ENCODE measurements at places on chromosomes 3 and 15.
A peak's percentile ranks its signal among the peaks of the same experiment; 100 is the strongest.

DNA sequence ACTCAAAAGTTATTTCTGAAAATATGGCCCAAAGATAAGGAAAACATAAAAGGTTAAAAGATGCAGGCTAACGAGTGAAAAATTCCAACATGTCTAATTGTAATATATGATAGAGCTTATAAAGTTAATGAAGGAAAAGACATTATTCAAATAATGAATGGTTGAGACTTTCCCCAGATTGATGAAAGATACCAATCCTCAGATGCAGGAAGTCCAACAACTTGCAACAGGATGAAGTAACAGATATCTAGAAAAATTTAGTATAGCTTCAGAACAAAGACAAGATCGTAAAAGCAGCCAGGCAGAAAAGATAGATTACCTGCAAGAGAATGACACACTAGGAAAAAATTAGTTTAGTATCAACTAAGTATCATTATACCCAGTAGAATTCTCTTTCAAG lies 546.4 kb upstream of the PPP2R3A start:
- no peak for DNase-seq

- DNase-seq = no peak
Observed at GRCh38 chr3:157063469-157063868, 96.5 kb downstream of the CCNL1 start.

- peak; percentile 28 for DNase-seq
Observed at GRCh38 chr3:64392001-64392400, 166.7 kb upstream of the PRICKLE2 start.

- DNase-seq = peak; percentile 35
Observed at GRCh38 chr3:40302784-40303183, 6.7 kb upstream of the EIF1B start.

GRCh38 chr3:11522953-11523571 lies 120.7 kb downstream of the VGLL4 start:
- DNase-seq = no peak

DNA sequence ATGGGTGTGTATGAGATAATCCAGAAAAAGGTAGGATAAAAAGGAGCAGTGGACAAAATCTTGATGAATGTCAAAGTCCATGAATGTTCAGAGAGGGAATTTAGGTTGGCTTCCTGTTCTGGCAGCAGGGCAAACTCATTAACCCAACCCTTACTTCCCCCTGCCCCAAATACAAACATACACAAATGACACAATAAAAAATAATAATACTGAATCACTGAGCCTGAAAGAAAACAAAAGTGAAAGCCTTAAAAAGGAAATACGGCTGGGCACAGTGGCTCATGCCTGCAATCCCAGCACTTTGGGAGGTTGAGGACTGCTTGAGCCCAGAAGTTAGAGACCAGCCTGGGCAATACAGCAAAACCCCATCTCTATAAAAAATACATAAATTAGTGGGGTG lies 62.9 kb downstream of the GPR176 start:
- DNase-seq = no peak

DNA sequence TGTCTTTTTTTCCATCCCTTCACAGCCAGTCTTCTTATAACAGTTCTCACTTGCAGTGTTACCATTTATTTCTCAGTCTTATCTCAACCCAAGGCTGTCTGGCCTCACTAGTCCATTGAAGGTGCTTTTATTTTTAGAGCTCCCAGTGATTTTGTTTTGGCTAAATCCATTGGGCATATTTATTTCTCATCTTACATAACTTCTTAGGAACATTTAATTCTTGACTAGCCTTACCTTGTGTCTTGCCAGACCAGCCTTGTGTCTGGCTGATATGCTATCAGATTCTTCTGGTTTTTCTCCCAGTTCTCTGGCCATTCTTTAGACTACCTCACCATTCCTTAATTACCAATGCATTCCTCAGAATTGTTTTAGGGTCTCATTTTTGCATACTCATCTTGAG lies 42.3 kb upstream of the TUSC7 start:
- DNase-seq = no peak

DNA sequence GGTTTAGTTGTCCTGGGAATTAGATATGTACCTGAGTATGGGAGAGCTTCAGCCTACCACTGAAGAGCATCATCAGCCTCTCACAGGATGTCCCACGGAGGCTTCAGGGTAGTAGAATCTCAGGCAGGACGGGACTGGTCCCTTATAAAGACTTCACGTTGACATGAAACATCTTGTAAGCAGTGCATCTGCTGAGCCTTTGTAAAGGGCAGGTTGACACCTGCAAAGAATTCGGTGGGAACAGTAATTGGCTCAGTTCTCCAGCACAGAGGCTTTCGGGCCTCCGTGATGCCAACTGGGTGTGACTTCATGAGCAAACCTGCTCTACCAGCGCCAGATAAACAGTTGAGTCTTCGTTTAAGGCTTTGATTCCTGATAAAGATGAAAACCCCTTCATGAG lies 26.9 kb upstream of the AVEN start:
- no peak for DNase-seq

DNA sequence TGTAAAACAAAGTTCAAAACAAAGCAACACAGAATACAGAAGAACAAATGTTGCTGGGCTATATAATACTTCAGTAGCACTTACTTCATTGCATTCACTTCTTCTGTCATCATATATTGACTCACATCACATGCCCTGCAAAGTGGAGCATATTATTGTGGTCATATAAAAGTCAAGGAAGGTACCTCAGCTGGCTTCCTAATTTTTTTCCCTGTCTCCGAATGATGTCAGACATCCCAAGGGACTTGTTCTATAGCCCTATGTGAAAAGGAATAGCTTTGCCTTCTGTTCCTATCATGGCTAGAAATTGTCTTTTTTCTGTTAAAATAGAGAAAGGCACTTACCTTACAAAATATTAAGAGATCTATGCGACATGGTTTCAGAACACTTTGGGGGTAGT lies 109.4 kb downstream of the LRTM1 start:
- DNase-seq = no peak

GRCh38 chr3:13023235-13023970 lies 49.8 kb downstream of the IQSEC1 start:
- peak; percentile 43 for DNase-seq

- peak; percentile 34 for DNase-seq
Observed at GRCh38 chr15:42549032-42549491, 424 bp downstream of the HAUS2 start.

- DNase-seq = no peak
Observed at GRCh38 chr15:57363661-57364060, 12.6 kb upstream of the CGNL1 start.

DNA sequence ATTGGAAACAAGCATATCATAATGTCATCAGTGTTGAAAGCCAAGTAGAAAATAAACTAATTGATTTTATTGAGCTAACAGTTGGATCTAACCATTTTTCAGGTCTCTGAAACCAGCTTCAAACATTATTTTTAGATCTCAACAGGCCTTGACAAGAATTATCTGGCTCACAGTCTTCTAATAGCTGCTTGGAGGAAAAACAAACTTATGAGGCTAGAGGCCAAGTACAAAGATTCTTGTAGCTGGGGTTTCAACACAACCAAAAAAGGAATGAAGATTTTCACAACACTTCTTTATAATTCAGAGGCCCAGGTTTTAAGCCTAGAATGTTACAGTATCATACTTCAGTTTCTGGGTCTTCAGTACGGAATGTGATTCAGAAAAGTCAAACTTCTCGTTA lies 3.7 kb downstream of the SETMAR start:
- peak; percentile 66 for DNase-seq

DNA sequence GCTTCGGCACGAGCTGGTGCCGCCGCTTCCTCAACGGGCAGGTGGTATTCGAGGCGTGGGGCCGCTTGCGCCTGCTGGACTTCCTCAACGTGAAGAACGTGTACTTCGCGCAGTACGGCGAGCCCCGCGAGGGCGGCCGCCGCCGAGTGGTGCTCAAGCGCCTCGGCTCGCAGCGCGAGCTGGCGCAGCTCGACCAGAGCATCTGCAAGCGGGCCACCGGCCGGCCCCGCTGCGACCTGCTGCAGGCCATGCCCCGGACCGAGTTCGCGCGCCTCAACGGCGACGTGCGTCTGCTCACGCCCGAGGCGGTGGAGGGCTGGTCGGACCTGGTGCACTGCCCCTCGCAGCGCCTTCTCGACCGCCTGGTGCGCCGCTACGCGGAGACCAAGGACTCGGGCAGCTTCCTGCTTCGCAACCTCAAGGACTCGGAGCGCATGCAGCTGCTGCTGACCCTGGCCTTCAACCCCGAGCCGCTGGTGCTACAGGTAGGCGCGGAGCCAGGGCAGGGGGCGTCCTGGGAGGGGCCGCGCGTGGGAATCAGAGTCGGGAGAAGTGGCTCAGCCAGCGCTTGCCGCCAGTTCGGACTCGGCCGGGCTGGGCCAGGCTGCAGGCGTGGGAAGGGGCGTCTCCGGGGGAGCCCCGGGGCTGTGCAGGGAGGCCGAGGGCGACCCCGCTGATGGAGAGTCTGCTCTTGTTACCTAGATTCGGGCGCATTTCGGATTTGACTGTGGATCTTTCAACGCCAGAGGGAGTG lies 1.1 kb downstream of the DIPK2A start:
- DNase-seq = peak; percentile 61

GRCh38 chr15:95150466-95150865 lies 919.1 kb downstream of the MCTP2 start:
- no peak for DNase-seq

DNA sequence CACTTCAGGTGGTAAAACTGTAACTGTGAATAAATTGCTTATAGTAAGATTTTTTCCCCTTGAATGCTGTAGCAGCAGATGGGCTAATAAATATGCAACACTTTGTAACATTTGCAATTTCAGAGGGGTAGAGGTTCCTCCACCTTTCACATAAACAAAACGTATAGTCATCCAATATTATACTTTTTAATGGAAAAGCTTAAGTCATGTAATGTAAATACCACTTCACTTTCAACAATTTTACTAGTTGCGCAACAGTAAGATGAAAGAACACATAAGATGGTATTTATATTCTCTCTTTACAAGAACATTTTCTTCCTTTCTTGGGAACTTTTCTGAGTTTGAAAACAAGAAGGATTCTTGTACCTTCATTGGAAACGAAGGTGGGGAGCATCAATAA lies 56.6 kb upstream of the FAM3D start:
- no peak for DNase-seq

GRCh38 chr3:178385280-178385952 lies 150.8 kb upstream of the KCNMB2 start:
- DNase-seq = peak; percentile 72

- DNase-seq = no peak
Observed at GRCh38 chr3:39196671-39197356, 4.4 kb upstream of the XIRP1 start.

DNA sequence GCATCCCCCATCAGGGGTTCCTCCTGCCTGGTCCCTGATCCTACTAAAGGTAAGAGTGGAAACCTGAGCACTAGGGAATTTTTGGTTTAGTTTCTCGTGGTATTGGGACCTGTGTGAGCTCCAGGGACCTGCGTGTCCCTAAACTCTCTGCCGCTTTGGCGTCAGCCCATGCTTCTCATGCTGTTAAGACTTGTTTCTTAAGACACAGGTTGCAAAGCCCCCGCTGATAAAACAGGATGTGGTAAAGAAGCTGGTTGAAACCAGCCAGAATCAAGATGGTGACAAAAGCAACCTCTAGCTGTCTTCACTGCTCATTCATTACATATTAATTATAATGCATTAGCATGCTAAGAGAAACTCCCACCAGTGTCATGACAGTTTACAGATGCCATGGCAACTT lies 64.6 kb downstream of the LYZL4 start:
- DNase-seq = no peak

DNA sequence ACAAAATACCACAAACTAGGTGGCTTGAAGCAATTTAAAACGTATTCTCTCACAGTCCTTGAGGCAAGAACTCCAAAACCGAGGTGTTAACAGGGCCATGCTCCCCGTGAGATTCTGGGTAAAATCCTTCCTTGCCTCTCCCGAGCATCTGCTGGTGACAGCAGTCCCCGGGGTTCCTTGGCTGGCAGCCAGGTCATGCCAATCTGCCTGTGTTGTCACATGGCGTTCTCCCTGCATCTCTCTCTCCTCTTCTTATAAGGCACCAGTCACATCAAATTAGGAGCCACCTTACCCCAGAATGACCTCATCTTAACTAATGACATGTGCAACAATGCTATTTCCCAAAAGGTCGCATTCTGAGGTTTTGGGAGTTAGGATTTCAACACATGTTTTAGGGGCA lies 26.3 kb upstream of the LRRN1 start:
- DNase-seq = no peak

DNA sequence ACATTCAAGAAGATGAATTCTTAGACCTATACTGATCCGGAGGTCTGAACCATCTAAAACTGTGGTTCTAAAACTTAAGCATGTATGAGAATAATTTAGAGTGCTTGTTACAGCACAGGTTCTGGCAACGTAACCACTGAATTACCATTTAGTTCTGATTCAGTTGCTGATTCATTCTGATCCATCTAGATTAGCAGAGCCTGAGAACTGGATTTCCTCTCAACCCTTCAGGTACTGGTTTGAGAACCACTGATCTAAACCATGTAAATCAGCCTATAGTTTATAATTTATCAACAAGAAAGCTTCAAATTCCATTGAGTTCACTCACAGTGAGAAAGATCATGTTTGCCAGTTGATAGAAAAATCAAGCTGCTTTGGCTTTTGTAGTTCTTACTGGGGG lies 1001.1 kb upstream of the EPHA6 start:
- DNase-seq = peak; percentile 17

DNA sequence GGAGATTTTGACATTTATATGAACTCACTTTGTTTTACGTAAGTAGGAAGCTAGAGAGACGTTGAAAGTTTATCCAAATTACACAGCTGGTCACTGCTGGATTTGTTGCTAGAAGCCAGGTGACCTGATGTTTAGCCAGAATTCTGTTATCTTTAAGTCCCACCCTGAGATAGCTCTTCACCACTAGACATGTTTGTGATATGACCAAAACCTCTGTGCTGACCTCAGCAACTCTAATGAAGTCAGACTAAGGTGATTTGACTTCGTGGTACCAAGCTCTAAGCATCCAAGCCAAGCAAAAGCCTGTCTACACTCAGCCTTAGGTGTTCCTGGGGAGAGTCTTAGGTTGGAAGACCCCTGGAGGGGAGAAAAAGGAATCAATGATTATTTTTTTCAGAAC lies 102.4 kb downstream of the ARRDC4 start:
- DNase-seq = peak; percentile 15

DNA sequence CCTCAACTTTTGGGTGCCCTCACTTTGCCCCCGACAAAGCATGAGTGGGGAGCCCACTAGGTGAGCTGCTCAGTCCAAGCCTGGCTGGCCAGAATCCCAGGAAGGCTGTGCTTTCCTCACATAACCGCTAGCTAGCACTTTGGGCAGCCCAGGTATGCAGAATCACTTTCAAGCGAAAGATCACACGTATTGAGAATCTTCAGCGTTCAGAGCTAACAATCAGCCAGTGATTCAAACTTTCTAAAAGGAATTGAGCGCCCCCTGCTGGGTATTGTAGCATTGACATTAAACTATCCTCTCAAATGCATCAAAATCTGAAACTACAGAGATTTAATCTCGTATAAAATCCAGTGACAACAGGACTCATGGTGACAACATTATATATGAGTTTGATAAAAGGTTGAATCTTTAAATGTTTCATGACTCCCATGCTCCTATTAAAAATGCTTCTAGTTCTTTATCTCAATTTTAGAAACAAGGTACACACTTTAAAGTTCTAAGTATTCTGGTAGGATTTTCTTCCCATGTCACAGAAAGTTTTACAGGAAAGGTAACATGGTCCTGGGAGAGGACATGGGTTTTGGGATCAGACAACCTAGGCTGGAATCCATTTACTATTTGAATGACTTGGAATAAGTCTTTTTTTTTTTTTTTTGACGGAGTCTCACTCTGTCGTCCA lies 11.8 kb downstream of the ANAPC13 start:
- DNase-seq = peak; percentile 89

Measured in fibroblast of the aortic adventitia (primary cell).